ENCODE measurements at places on chromosomes 13 and 19.
A peak's percentile ranks its signal among the peaks of the same experiment; 100 is the strongest.

DNA sequence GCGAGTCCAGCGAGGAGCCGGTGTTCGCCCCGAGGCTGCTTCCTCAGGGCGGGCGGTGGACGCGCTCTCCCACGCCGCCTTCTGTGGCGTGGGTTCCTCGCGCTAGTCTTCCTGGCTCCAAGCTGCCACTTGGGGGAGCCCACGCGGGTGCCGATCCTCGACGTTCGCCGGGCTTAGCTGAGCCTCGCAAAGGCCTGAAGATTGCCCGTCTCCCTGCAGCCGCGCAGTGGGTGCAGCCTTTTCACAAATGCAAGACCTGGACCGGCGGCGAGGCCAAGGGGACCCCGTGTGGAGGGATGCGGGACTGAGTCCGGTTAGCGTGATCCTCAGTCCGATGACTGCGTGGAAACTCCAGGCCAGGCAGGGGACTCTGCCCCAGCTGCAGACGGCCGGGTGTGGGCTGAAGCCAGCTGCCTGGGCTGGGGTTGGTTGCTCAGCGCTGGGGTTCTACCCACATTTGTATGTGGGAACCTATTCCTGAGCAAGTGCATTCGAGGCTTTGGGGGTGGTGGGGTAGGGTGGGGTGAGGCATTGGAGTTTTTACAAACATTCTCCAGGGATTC is 16.6 kb upstream of the LRP3 start:
- no peak for DNase-seq

DNA sequence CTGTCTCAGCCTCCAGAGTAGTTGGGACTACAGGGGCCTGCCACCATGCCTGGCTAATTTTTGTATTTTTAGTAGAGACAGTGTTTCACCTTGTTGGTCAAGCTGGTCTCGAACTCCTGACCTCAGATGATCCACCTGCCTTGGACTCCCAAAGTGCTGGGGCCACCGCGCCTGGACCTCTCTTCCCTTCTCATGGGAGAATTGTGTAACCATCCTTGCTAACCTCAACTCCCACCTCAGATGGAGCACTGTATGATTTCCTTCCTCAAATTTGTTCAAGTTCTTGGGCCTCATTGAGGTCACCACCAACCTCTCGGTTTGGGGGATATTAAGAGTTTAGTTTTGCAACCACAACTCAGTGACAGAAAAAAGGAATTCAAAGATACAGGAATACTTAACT is 10.7 kb downstream of the LILRA5 start:
- no peak for DNase-seq

DNA sequence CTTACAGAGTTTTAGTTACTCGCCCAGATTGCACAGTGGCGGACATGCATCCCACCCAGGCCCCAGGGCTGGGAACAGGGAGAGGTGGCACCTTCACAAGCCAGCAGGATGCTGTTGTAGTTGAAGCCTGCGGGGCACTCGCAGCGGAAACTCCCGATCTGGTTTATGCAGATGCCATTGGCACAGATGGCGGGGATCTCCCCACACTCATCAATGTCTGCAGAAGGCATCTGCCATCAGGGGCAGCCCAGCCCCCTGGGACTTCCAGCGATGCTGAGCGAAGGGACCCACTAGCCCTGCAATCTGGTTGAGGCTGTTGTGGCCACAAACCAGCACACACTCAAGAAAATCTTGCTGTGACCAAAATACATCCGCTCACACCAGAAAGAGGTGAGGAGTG is 44.6 kb downstream of the CCL25 start:
- no peak for DNase-seq

DNA sequence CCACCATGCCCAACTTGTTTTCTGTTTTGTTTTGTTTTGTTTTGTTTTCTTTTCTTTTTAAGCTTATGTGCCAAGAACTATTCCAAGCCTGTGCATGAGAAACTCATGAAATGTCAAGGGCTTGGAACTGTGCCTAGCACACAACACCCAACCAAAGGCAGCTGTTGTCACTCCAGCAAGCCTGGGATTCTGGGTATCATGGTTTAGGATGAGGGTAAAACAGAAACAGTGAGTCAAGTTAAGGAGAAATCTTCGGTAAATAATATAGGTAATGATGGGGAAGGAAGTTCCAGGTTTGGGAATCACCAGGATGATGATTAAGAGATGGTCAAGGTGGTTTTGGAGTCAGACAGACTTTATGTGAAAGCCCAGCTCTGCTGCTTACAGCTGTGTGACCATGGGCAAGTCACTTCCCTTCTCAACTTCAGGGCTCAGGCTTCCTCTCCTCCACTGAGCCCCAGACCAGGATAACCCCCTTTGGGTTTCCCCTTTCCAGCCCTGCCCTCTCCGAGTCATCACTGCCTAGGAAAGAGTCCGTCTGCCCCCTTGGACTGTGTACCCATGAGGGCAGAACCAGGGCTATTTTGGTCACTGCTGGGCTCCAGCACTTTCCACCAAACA is 5.0 kb downstream of the PVR start:
- peak; percentile 46 for DNase-seq

DNA sequence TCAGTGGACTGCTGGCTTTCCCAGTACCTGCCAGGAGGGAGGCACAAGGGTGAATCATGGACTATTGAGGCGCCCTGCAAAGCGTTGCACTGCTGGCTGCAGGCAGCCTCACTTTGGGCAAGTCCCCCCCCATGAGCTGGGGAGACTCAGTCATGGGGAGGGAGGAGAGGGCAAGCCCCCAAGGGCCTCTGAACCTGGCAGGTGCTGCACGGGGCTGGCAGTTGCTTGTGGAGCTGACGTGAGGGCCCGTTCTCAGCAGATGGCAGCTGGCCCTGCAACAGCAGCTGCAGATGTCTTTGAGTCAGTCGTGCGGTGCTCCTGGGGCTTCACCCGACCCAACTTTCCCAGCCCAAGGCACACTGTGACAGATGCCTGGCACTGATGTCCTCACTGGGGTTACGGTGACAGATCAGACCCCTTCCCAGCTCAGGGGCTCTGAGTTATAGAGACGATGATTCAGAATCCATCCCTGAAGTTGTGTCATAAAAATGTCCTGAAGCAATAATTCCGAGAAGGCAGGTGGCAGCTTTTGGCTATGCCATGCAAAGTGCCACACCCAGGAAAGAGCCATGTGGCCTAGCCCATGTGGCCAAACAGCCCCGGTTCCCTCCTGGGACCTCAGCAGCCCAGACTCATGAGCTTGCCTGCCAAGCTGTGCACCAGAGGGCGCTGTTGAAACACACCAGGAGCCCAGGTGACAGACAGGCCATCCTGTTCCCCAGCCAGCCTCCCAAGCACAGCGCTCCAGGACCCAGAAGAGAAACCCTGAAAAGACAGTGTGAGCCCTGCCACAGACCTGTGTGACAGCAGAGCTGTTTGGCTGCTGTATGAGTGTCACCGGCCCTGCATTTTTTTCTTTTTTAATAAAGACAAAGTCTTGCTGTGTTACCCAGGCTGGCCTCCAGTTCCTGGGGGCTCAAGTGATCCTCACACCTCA is 53.6 kb upstream of the LDLR start:
- DNase-seq = peak; percentile 69

DNA sequence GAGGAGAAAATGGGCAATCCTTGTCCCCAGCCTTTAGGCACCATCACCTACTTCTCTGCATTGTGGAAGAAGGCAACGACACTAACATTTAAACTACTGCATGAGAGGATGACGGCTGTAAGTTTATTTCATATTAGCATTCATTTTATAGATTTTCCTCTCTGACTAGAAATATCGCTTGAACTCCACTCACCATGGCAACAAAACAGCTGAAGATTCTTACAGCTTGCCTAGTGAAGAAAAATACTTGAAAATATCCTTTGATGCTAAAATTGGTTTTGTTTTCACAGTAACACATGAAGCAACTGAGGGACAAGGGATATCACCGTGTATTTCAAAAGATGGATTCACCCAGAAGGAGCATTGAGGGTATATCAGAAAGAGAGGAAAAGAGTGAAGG is 284.3 kb downstream of the LIG4 start:
- DNase-seq = no peak

DNA sequence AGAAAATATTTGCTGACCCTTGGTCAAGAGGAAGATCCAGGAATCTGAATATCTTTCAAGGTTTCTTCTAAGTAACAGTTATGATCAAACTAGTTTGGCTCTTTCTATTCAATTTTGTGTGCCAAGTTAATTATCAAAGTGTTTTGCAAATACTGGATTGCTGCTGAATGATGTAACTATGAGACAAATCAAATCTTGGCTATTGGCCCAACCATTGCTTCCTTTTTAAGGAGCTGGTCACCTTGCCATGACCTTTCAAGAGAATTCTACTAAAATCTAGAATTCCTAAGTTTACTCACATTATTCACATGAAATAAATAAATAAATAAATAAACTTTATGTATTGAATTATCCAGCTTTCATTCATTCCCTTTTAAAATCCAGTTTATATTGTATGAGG is 371.8 kb downstream of the SLITRK6 start:
- no peak for DNase-seq

GRCh38 chr19:46385636-46386035 is 27.7 kb downstream of the CCDC8 start:
- DNase-seq = no peak

- no peak for DNase-seq
Observed at GRCh38 chr13:75801388-75801945, 165.3 kb downstream of the LMO7 start.

DNA sequence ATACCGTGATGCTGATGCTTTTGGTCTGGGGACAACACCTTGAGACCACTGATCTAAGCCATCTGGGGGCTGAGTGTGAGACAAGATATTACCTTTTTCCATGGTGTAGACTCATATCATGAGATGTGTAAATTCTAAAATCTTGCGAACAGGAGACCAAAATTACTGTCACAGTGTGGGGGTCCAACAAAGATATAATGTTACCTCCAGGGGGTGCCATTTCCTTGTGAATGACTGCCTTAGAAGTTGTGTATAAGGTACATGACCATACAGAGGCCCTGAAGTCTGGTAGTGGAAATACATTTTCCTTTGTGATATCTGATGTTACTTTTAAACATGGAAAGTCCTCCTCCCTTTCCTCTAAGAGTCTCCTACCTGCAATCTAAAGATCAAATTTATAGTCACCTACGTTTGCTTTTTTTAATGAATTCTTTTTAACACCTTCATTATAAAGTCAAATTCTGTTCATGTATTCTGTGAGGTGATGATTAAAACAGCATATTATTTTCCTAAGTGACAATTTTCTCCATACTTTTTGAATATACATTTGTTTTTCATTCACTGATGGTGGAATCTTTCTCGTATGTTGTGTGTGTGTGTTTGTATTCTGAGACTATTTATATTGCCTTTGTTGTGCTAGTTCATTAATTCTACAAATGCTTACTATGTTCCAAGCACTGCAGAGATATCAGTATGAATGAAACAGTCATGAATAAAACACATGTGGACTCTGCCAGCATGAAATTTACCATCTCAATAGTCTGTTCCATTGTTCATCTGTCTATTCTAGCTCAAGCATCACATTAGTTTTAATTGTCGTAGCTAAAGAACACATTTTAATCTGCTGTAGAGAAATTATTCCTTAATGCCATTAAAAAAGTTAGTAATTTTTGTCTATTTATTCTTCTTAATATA is 113.7 kb downstream of the RFC3 start:
- peak; percentile 39 for DNase-seq

DNA sequence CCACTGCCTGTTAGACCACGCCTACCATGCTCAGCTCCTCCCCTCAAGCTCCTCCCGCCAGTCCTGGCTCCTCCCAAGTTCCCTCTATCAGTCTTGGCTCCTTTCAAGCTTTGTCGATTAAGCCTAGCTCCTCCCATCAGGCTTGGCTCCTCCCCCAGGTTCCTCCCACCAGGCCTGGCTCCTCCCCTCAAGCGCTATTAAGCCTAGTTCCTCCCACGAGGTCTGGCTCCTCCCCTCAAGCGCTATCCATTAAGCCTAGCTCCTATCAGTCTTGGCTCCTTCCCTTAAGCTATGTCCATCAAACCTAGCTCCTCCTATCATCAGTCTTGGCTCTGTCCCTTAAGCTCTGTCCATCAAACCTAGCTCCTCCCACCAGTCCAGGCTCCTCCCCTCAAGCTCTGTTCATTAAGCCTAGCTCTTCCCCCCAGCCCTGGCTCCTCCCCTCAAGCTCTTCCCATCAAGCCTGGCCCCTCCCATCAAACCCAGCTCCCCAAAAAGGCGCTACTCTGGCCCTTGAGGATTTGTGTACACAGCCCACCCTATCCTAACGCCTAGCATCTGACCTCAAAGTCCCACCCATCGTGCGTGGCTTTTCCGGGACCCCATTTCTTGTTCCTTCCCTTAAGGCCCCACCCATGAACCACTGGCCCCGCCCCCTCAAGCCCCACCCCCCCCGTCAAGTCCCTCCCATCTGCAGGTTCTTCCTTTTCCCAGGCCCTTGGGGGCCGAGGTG is 10.0 kb downstream of the CAMSAP3 start:
- DNase-seq = peak; percentile 29

DNA sequence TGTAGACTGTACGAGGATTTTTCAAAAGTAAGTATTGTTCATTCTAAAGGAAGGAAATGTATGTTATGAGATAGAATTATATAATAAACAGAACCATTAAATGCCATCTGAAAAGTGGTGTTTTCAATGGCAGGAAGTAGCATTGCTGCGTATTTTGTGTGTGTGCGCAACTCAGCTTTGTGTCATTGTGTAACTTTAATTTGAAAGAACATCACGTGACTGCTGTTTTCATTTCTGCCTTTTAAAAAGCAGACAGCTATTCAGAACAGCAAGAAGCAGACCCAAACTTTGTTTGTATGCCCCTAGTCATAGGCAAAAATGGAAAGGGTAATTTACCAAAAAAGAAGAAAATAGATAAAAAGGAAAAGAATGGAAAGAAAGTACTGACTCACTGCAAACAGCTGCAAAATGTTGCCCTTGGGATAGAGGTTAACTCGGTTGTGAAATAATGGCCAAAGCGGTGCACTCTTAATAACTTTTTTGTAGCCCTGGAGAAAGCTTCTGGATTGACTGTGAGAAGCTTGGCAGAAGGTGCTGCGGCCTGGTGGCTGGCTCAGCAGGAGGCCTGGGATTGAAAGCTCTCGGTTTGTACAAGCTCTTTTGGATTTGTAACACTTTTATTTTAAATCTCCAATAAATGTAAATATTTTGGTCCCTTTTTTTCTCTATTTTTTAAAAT is 97.3 kb downstream of the GGACT start:
- DNase-seq = peak; percentile 86

DNA sequence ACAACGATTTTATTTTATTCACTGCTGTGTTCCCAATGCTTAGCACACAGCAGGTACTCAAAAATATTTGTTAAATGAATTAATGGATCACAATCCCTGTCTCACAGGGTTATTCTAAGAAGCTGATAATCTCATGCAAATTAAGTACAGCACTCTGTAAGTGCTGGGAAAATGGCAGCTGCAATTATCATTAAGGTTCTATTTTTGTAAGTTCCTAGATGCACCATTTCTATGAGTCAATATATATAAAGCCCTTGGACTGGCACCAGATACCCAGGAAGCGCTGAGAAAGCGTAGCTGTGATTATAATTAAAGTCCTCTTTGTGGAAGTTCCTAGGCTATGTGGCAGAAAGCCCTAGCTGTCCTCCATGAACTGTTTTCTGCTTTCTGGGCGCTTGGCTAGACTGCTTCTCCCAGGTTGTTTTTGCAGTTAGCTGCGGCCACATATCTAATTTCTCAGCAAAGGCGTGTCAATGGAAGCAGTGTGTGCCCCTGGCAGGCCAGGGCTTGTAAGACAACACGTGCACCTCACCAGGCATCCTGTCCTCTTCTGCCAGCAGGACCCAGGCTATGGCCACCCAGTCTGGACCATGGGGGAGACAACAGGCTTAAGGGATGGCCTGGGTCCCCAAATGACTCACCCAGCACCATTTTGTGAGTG is 5.2 kb upstream of the SRRM5 start:
- DNase-seq = no peak

GRCh38 chr13:94548821-94549231 is 47.1 kb downstream of the TGDS start:
- no peak for DNase-seq
